ENCODE measurements at places on chromosomes 3 and 15. TPM values are rescaled to one million over a fixed set of nuclear protein-coding genes. Genes with fewer than 3 reads are reported as not detected.

DNA sequence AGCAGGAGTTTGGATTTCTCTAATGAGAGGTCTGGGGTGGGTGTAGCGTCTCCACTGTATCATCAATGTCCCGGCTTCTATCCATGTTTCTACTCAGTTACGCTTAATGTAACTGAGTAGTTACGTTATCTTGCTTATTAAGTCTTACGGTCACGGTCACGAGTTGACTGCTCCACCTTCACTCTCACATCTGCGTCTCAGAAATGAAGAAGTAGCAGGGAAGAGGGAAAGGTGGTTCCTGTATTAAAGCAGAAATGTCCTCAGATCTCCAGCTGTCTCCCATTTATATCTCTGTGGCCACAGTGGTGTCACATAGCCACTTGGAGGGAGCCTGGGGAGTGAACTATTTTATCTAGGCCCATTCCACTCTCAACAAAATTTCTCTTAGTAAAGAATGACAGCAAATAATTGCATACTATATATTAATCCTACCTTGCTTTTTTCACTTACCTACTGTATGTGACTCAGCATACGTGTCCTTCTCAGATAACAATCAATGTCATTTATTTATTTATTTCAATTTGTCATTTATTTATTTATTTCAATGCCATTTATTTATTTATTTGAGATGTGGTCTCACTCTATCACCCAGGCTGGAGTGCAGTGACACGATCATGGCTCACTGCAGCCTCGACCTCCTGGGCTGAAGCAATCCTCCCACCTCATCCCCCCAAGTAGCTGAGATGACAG is 39.7 kb upstream of the RNU6-1 start:
- DNase-seq = no peak

- DNase-seq = no peak
These were observed 25.9 kb upstream of the MINAR1 start for GRCh38 chr15:79406210-79406609.

- no peak for DNase-seq
These were observed 11.6 kb upstream of the BAHD1 start for GRCh38 chr15:40429068-40429710.

DNA sequence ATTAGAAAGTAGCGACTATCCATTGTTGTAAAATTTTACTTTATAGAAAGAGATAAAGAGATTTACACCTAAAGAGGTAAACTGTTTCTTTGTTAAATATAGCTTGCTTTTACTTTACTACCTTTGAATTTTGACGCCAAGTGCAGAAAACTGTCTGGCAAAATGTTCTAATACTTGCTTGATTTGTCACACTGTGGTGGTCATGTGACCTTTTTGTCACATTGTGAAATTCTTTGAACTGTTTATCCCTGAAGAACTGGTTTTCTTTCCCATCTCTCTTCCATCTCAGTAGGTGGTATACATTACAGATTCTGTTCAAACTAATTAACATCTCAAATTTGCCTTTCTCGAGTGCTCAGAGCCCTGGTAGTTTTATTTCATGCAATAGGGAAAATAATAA is 327.4 kb downstream of the NAALADL2 start:
- DNase-seq = no peak

GRCh38 chr3:182092662-182093262 is 381.0 kb downstream of the SOX2 start:
- DNase-seq = no peak

DNA sequence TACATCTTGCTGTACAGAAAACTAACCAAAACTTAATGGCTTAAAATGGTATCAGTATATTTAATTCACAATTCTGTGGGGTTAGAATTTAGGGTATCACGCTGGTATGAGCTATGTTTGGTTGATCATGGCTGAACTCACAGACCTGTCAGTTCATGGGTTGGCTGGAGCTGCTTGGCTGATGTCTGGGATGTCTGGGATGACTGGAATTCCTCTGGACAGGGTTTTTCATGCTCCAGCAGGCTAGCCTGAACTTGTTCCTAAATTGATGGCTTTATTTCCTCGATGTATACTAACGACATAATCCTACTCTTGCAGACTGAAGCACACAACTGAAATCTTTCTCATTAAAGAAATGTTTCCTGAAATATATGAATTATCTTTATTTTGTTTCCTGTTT is 338.9 kb upstream of the GBE1 start:
- DNase-seq = no peak

DNA sequence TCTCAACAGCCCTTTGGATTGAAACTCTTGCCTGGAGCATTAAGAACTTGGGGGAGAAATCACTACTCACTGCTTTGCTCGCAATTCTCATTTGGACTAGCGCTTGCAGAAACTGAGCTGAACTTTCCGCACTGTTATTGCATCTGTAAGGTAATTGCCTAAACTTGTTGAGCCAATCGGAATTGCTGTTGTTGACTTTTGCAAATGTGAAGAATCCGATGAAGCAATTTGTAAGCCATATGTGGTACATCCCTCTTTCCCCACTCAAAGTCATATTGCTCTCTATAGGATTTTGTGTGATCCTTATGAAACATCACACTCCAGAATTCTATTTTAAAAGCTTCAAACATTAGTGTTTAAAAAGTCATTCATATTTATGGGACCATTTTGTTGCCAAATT is 191.7 kb upstream of the GBE1 start:
- no peak for DNase-seq

GRCh38 chr15:73866881-73867410 is 6.4 kb upstream of the TBC1D21 start:
- no peak for DNase-seq

- no peak for DNase-seq
These were observed 83.7 kb downstream of the SEC22A start for GRCh38 chr3:123285479-123285878.

DNA sequence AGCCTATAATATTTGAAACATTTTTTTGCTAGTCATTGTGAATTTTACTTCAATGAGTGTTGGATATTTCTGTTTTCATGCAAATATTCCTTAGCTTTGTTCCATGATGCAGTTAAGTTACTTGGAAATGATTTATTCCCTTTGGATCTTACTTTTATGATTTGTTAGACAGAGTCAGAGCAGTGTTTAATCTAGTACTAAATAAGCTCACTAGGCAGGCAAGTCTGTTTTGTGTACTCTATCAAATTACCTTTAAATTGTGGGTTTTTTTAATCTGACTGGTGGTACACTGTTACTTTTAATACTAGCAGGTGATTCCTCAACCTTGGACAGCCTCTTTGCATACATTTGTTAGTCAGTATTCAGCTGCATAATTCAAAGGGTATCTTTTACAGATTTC is 173.3 kb upstream of the MBNL1 start:
- DNase-seq = no peak

DNA sequence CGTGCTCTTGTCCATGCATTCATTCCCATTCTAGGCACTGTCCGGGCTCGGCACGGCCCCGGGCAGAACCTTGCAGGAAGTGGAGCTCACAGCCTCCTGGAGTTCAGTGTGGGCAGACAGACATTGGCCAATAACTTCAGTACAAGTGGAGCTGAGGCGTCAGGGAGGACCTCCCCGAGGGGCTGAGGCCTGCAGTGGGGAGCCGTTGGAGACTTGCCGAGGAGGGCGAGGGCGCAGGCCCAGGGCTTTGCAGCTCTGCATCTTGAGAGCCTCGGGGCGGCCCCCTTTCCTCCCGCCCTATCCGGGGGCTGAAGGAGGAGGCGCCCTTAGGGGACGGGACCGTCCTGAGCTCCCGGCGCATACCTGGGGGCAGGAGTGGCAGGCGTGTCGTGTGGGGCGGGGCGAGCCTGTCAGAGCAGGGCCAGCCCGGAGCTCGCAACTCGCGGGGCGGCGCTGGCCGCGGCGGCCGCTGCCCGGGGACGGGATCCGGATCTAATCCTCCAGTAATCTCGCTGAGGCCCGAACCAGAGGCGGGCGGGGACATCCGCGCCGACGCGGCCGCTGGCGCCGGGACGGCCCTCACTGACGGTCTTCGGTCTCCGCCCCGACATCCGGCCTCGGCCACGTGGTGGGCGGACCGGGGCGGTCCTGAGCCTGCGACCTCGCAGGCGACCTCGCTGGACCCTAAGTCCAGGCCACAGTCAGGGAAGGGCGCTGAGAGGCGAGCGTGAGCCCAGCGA is at the start of gene ACY1:
ACY1 (plus strand) TSS at position 698 of the 740 bp plus-strand sequence. CDS start 530 bp downstream, outside the sequence.
- peak; percentile 76 for DNase-seq

GRCh38 chr3:175911937-175912336 is 1052.8 kb downstream of the NAALADL2 start:
- DNase-seq = no peak

DNA sequence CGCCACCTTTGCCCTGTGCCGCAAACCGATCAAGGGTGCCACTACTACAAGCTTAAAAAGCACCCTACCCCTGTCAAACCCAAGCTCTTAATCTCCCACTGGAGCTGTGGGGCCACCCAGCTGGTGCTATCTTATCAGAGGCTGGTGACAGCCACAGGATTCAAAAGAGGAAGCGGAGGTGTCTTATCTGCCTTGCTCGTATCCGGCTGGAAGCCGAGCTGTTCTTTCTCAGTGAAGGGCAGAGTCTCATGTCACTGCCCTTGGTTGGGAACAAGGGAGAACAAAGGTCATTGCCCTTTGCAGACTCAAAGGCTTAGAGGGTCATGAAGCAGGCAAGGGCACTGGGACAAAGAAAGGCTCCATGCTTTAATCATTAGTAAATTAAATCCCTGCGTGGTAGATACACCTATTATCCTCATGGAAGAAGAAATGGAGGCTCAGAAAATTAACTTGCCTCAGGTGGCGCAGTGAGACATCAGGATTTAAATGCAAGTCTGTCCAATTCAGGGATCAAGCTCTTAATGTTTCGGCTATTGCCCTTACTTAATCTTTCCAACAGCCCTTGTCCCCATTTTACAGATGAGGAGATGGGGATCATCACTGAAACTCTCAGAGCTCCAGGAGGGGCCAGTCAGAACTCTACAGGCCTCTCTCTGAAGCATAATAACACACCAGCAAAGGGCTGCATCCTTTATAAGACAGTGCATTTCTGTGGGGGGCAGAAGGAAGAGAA is 360.0 kb upstream of the PROK2 start:
- DNase-seq = no peak

DNA sequence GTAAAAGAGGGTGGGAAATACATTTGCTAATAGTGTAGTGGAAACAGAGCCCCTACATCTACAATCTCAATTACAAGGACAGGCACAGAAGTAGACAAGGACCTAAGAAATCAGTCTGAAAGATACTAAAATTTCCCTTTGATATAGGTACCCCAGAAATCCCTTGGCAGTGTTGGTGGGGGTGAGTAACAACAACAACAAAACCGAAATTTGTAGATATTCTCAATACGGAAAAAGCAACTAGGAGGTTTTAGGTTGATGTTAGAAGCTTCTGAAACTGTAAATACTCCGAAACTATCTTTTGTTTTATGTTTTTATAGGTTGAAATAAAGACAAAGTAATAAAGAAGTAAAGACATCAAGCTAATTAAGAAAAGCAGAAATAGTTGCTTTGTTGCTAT is 323.1 kb upstream of the CBLB start:
- DNase-seq = no peak

RSL24D1 gene
- total RNA-seq = 103 TPM

RTP3 gene
- total RNA-seq = not detected

KIF23 gene
- total RNA-seq = 171 TPM

STIMATE gene
- 14.8 TPM for total RNA-seq

SPINT1 gene
- not detected for total RNA-seq

TJP1 gene
- total RNA-seq = 47.2 TPM

LSAMP gene
- total RNA-seq = not detected

GASK1A gene
- not detected for total RNA-seq

Measured in SJSA1 (cell line).